ENCODE measurements at places on chromosomes 6 and 20. TPM values are rescaled to one million over a fixed set of nuclear protein-coding genes. Genes with fewer than 3 reads are reported as not detected.

The TUBB2B gene
- not detected for total RNA-seq

The MYBL2 gene
- 114 TPM for total RNA-seq

The KIAA0408 gene
- total RNA-seq: 25.6 TPM

The TREM1 gene
- total RNA-seq: not detected

- peaks cover 7% of the 10 kb centered on the region for H3K27me3 ChIP-seq
- H3K4me1 ChIP-seq: peaks cover 32% of the 10 kb centered on the region
- H3K36me3 ChIP-seq: no peaks in the 10 kb centered on the region
- H3K4me3 ChIP-seq: no peak overlapping the region
Observed at GRCh38 chr6:169189686-169190085, 64.0 kb downstream of the THBS2 start.

Measured in activated CD8-positive, alpha-beta memory T cell treated with anti-CD3 and anti-CD28 coated beads, Interleukin-2, amount 10 ng/mL, durations not matched to agents 7 days and 5 days (primary cell).